CD4-positive, alpha-beta memory T cell (primary cell): ENCODE measurements at places on chromosomes 6 and 20.

GRCh38 chr6:34093206-34093605, 52.7 kb downstream of the GRM4 start:
- no peak for DNase-seq

- no peak for DNase-seq
Measured at GRCh38 chr6:3776881-3777507, 25.5 kb upstream of the PXDC1 start.

DNA sequence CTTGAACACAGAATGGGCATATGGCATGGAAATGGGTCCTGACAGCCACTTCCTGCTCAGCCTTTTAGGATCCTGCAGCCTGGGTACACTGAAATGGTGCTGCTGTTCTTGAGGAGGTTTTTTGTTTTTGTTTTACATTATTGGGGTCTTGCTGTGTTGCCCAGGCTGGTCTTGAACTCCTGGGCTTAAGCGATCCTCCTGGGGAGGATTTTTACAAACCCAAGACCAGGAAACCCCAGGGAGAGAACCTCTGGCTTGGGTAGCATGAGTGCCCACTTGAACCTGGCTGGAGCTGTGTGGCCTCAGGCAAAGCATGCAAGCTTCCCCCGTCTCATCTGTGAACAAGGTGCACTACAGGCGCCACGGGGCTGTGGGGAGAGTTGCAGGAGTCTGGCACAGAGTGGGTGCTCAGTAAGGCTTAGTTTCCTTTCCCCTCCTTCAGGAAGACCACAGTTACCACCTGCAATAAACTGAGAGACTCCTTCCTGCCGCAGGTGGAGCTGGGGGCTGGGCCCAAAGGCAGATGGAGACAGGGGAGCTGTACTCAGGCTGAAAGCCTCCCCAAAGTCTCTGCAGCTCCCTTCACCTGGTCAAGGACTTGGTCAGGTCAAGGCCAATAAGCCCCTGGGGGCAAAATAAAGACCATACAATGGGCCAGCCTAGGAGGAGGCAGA, 1.8 kb downstream of the SLA2 start:
- peak; percentile 63 for DNase-seq

DNA sequence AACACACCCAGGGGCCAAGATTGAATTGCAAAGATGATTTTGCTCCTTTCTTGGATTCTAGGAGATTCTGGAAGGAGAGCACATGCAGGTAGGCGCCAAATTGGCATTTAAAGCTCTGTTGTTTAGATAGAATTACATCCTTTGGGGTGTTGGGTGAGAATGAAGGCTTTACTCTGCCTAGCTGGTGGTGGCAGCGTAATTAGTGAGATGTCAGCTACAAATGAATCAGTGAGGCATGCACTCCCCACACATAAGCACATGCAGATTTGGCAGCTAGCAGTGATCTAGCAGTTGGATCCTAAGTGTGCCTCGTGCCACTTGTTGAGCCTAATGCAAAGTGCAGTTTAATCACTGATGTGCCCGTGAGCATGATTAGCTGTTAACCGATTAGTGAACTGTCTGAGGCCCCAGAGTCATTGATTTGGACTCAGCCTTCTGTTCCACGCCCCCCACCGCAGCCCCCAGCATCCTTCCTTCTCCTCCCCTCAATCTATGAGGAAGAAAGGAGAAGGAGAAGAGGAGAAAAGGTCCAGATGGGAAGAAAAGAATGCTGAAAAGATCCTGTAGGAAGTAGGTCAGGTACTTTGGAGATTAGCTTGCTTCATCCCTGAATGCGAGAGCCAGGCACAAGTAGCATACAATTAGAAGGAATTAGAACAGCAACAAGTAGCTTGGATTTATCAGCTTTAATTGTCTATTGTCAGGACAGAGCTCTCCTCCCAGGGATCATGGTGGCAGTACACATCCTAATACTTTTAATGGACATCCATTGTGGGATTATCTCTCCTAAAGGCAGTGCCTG, 6.0 kb upstream of the PRDM1 start:
- DNase-seq: no peak

- DNase-seq: peak; percentile 13
Measured at GRCh38 chr6:53894091-53894490, 99.3 kb downstream of the LRRC1 start.

DNA sequence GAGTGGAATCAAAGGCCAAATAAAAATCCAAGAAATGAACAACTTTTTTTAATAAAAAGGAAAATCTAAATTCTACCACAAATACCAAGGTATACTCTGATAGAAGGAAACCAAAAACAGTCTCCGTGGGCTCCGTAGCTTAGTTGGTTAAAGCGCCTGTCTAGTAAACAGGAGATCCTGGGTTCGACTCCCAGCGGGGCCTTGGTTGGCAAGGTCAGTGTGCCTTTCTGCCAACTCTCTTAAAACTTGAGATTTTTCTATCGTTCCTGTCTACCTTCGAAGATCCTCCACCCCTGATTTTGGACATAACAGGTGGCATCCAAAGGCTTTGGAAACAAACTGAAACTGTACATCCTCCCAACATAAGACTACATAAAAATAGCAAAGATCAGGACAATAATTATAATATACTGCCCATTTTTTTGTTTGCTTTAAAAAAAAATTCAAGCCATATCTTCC, 197.9 kb downstream of the TRIM27 start:
- no peak for DNase-seq

DNA sequence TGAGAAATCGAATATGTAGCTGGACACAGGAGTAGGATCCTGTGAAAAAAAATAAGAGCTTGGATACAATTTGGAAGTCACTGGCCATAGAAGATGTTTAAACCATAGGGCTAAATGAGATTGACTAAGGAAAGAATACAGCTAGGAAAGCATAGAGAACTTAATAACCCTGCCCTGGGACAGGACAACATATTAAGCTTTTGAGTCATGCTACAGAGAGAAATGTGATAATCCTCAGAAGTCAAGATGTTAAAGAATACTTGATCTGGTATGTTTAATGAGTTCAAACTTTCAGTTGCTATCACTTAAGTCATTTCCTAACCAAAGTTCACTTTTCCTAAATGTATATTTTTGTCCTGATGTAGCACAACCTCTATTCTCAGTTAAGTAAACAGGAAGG, 154.6 kb upstream of the TSHZ2 start:
- DNase-seq: no peak

GRCh38 chr20:11852811-11853210, 64.9 kb upstream of the BTBD3 start:
- no peak for DNase-seq

- no peak for DNase-seq
Measured at GRCh38 chr6:81749707-81750106, 2.8 kb downstream of the TENT5A start.

- no peak for DNase-seq
Measured at GRCh38 chr20:52365688-52366087, 174.1 kb upstream of the ZFP64 start.

DNA sequence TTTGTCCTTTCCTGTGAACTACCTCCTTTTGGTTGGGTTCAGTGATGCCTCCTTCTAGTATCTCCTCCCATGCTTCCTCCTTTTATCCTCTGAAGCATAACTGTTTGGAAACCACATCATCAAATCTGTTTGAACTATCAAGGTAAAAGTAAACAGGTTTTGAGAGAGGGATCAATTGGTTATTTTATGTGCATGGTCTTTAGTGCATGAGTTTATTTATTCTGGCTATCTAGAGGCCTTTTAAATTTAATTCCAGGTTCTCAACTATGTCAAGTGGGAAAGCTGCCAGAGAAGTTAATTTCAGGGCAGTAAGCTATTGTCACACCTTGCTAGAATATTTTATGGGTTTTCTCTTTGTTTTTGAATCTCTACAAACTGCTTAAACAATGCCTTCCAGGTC, 54.1 kb downstream of the WASF1 start:
- no peak for DNase-seq

DNA sequence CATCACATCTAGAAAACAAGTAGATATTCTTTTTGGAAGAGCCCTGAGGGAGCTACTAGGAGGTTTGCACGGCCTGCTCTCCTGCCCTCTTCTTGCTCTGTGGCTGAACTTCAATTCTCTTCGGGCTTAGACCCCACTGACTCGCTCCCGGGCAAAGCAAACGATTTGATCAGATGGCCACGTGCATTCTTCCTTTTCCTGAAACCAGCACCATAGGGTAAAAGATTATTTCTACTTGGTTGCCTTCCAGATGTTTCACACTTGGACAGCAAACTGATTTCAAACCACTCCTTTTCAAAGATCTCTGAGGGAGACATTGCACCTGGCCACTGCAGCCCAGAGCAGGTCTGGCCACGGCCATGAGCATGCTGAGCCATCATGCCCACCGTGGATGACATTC, at the start of gene SLC22A1:
SLC22A1 (plus strand) TSS at position 258 of the 400 bp plus-strand sequence; CDS start at position 379, 121 bp downstream.
- DNase-seq: no peak

DNA sequence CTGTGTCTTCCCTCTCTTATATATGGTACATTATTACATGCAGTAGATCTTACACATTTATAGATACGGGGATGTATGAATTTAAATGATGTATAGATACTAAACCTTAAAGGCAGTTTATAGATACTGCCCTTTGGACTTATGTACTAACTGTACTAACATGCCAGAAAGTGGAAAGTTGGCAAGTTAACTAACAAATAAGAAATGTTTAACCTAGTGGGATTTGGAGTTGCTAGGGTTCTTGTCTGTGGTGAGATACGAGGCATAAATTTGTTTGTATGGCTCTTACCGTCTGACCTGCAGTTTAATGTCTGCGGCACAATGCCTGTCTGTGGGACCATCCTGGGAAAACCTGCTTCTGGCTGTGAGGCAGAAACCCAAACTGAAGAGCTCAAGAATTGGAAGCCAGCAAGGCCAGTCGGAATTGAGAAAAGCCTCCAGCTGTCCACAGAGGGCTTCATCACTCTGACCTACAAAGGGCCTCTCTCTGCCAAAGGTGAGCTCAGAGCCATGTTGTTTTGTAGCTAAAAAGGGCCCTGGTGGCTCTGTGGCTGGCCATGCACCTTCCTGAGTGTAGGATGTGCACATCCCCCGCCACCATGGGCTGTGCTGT, 62.9 kb upstream of the SLC22A1 start:
- no peak for DNase-seq

DNA sequence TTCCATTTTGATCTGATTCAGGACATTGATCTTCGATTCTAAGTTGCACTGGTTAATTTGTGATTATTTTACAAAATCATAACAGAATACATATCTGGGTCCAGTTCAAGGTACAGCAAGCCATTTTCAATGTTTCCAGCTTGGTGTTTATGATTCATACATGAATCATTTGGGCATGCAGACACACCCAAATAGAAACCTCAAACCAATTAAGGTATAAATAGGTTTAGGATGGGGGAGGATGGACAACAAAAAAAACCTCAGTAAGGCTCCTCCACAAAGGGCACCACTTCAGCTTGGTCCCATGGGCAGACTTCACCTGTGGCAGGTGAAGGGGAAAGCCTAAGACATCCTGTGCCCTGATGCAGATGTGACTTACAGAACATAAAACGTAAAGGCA, 192.7 kb downstream of the KHDC1L start:
- DNase-seq: no peak

GRCh38 chr6:24064106-24064505, 61.9 kb upstream of the NRSN1 start:
- no peak for DNase-seq

DNA sequence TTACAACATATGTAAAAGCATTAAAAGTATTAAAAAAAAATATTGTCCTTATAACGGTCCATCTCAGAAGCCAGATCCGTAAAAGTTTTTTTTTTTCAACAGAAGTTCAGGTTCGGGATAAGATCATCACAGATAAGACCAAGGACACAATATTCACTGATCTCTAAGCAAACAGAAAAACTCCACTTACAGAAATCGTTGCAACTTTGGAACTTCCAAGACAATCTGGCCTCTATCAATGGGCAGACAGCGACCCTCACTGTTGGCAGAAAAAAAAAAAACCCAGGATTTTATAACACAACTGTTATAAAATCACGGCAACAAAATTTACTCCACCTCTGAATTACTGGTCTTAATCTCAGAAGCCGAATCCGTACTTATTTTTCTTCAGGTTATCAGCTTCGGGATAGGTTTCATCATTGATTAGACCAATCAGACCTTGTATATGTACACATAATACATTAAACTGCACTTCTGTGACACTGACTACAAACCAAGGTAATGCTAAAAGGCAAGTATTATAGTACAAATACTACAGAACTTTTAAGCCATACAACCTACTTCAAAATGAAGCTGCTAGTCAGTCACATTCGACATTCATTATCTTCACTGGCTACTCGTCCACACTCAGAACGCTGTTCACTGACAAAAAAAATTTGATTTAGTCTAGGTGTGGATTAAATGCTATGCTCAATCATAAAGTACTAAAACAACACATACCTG, 34.7 kb upstream of the SYNCRIP start:
- no peak for DNase-seq

DNA sequence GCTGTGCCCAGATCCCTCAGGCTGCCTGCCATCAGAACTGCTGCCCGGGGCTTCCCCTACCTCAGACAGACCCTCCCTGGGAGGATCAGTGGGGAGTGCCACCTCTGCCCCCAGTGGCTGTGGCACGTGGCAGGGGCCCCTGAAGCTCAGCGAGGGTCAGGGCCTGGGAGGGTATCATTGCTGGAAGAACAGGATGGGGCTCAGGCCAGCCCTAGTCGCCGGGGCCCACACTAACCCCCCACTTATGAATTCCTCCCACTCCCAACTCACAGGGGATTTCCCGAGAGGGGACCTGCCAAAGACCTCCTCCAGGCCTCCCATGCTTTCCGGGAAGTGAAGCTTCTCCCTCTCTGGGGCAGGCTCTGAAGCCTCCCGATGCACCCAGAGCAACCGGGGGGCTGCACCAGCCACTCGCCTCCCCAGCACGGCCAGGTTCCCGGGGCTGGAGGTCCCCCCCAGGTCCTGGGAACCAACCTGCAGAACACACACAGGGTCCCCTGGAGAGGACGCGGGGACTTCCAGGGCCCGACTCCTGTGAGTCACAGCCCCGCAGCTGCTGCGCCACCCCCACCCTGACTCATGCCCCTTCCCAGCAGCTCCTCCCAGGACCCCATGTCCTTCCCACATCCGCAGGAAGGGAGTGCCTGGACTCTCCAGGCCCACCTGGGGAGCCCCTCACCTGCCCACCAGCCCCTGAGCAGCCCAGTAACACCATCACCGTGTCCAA, 2.5 kb downstream of the TNFRSF6B start:
- DNase-seq: no peak

DNA sequence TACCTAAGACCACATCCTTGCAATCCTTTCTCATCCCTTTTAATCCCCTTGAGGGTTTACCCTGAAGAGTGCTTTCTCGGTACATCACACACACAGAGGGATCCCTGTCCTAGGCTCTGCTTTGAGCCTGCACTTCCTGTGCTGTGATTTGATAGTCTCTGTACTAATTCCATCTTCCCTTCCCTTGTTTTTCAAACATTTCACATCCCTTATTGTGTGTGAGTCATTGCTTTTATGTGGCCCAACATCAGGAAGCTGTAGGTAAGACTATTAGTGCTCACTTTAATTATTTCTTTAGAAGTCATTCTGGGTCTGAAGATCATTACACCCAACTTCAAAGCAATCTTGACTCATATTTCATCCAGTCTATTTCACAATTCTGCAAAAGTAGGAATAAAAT, 57.2 kb upstream of the ANKEF1 start:
- no peak for DNase-seq

DNA sequence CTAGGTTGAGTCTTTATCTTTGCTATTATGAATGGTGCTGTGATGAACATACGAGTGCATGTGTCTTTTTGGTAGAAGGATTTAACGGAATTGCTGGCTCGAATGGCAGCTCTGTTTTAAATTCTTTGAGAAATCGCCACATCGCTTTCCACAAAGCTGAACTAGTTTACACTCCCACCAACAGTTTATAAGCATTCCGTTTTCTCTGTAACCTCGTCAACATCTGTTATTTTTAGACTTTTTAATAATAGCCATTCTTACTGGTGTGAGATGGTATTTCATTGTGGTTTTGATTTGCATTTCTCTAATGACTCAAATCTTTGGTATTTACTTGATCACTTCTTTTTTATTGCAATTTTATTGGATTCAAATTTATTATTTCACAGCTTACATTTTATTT, 117.4 kb upstream of the HDGFL1 start:
- DNase-seq: no peak
